Activated CD4-positive, alpha-beta T cell treated with anti-CD3 and anti-CD28 coated beads, Interleukin-2, amount 50 U/mL, for 4 hours (primary cell): ENCODE measurements at places on chromosomes 11 and 22.

DNA sequence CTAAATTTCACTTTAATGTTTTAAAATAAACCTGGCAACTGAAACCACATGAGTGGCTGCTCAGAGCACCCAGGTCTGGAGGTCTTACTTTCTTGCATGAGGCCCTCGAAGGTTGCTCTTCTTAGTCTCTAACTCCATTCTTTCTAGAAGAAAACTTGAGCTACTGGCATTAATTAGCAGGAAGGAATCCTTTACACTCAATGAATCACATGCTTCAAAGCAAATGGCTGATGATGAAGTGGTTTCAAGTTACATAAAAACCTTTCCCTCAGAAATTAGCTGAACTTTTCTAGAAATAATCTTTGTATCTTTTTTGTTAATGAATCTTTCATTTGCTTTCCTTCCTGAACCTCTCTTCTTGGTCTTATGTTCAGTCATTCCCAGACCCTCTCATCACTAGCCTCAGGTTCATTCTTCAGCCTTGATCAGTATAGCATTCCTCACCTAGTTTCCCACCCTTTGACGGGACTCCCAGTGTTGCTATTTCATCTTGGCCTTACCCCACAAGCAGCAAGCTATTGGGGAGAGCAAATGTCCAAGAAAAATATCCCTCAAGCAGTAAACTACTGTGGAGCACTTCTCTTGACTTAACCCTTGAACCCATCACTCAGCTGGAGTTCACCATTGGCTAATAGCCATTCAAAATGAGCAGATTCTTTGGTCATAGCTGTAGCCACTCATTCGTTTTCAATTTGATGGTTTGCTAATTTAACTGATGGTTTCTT is 75.1 kb downstream of the INSC start:
- no peak for DNase-seq

DNA sequence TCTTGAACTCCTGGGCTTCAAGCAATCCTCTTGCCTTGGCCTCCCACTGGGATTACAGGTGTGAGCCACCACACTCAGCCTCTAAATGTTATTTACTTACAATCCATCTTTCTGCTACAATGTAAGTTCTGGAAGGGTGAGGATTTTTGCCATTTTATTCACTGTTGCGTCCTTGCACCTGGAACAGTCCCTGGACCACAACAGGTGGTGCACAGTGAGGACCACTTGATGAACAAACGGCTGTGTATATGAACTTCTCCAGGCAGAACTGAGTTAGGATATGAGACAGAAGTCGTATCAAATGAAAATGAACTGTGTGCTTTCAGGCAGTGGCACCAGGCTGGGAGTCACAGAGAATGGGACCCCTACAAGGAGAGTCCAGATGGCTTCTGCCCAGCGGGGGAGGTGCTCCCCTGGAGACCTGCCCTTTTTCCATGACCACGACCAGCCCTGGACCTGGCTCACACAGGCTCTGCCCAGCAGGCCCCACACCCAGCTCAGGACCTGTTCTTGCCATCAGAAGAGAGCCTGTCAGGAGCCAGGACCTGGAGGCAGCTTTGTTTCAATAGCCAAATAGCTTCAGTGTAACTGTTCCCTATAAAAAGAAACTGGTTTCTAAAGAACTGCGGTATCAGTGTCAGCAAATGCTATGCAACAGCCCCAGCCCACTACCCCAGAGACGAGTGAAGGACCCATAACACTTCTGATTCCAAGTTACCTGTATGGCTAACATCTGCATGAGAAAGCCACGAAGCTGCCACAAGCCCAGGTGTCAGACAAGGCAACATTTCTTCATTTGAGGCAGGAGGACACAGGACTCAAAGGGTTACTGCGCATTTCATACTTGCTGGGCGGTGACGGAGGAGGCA is 104.9 kb downstream of the MICAL3 start:
- DNase-seq = no peak

DNA sequence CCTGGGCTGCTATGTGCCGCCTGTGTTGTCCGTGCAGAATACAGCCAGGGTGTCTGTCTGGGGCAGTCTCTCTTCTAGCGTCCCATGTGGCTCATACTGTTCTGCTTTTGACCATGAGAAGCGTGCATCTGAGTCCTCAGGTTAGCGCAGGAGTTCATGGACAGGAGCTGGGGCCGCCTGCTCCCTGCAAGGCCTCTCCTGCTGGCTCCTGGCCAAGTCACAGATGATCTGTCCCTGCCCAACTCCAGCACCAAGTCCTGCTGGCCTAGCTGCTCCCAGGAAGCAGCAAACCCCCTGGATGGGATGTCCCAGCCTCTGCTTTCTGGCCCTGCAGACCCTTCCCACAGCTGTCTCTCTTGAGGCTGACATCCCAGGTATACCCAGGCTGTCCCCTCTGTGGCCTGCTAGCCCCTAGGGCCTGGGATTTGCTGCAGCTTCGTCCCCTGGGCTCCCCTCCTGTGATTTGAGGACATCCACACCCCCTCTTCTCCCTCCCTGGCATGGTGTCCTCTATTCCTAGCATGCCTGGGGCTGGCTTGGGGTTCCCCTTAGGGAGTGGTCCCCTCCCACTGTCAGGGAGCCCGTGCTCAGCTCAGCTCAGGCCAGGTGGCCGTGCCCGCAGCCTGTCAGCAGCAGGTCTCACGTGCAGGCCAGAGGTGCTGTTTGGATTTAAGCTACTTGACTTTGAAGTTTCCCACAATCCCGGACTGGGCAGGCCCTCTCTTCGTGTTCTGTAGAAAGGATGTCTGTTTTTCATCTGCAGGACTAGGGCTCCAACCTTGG is 17.8 kb downstream of the PRR5 start:
- no peak for DNase-seq

DNA sequence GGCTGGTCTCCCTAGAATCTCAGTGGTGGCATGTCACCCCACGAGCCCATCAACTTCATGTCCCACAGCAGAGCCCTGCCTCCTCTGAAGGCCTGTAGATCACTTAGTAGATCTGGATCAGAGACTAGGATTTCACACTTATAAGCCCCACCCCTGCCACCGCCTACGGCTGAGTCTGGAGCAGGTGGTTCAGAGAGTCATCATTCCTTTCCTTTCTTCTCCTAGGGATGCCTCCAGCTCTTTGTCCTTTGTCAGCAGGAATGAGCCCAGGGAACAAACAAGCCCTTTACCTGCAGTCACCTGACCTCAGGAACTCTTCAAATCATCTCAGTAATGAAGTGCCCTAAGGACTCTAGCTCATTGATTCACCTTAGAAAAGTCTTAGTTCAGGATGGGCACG is 37.8 kb downstream of the SCGB1A1 start:
- DNase-seq = no peak

DNA sequence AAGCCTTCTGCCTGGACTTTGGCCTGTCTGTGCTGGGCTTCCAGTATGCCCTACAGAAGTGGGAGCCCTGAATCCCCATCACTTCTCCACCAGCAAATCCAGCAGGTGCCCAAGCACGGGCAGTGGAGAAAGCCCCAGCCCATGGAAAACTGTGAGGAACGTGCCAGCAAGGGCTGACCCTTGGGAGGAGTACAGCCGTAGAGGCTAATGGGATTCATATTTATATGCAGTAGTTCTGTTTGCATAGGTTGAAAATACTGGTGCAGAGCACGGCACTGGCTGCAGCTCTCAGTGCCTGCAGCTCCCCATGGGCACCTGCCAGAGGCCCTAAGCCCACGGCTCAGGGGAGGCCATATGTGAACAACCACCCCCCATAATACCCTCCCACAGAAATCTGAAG is 10.1 kb downstream of the NAGA start:
- no peak for DNase-seq

DNA sequence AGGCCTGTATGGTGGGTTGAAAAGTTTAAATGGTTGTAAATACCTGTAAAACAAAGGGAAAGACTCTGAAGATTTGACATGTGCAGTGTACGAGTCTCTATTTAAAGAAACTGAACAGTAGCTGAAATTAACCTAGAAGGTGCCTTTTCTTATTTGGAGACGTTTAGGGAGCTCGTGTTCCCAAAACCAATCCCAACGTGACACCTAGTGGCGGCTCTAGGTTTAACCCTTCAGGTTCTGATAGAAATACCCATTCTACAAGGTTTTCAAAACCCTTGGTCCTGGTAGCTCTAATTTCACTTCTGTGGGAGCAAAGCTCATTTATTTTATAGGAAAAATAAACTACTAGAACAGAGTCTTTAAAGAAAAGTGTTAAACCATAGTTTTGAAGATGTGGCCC is 258.3 kb downstream of the LRRC4C start:
- no peak for DNase-seq
